GM13977 (cell line): ENCODE measurements at places on chromosomes 1 and 21.

GRCh38 chr21:27480841-27481261 is 514.0 kb upstream of the ADAMTS5 start:
- DNase-seq = no peak

DNA sequence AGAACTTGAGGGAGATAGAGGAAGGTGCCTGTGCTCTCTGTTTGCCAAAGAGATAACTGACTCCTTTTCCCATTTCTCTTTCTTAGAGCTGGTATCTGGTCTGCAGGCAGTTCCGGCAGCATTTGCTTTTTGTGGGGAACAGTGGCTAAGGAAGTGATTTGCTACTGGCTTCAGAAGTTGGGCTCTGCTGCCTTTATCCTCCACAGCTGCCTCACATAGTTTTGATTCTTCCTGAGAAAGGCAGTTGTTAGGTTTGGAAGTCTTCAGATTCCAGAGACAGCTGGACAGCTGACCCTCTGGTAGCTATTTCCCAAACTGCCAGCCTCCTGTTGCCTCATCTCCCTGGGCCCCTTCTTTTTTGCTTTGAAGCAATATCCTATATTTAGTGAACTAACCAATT is 62.6 kb upstream of the MACF1 start:
- DNase-seq = no peak

DNA sequence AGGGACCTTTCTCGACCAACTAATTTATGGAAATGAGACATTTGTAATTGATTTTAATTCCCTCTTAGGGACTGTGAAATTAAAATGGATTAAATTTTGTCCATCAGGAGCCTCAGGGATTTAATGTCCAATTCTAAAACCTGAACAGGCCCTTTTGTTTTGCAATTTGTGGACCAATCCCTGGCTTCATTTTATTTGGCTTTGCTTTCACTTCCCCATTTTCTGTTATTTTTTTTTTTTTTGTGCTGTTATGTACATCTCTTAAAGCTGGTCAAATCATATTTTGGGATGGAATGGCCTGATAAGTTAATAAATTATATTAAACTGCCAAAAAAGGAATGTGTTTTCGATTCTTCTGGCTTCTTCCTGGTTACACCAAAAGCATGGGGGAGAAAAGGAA is 28.9 kb downstream of the ZSCAN20 start:
- no peak for DNase-seq

DNA sequence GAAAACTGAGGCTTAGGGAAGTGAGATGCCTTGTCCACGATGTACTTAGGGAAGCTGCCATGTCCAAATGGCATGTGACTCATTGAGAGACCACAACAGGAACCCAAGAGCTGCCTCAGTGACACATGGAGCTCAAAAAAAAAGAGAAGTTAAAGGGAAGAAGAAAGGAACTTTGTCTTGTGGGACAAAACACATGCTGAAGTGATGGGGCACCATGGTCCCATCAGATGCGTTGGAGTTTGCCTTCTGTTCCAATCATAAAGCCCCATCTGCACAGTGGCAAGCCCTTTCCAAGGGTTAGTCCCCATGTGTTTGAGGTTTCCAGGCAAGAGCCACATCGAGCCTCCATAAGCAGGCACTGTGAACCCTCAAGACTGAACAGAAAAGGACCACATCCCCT is 8.0 kb downstream of the MED8 start:
- no peak for DNase-seq

GRCh38 chr1:81509594-81509993 is 291.1 kb upstream of the ADGRL2 start:
- no peak for DNase-seq
